ENCODE measurements at places on chromosomes 5 and 9. TPM values are rescaled to one million over a fixed set of nuclear protein-coding genes. Genes with fewer than 3 reads are reported as not detected.
A peak's percentile ranks its signal among the peaks of the same experiment; 100 is the strongest.

BHMT gene
- polyA plus RNA-seq: not detected

HRCT1 gene
- polyA plus RNA-seq: not detected

GOLPH3 gene
- 23.3 TPM for polyA plus RNA-seq

LCN9 gene
- polyA plus RNA-seq: not detected

- DNase-seq: no peak
Observed at GRCh38 chr5:16253856-16254255, 74.3 kb upstream of the MARCHF11 start.

PHF24 gene
- not detected for polyA plus RNA-seq

GRCh38 chr5:71014176-71014575 is 11.0 kb downstream of the NAIP start:
- no peak for DNase-seq

DCTN3 gene
- 75.0 TPM for polyA plus RNA-seq

DNA sequence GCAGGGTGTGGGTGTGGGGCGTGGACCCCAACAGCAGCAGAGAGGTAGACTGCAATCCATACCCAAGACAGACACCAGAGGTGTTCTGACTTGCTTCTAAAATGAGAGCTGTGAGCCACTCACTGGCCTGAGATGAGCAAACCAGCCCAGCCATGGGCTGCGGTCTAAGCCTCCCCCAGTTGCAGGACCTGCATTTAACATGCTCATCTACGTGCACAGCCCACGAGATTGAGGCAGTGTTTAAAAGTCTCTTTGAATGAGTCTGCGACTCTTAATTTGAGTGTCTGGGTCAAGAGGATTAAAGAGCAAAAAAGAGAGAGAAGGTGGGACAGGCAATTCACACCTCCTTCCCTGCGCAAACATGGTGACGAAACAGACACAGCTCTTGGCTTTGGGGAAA is 5.9 kb downstream of the SURF4 start:
- no peak for DNase-seq

GRCh38 chr5:35229076-35230037 is 930 bp downstream of the PRLR start:
- DNase-seq: peak; percentile 29

DNA sequence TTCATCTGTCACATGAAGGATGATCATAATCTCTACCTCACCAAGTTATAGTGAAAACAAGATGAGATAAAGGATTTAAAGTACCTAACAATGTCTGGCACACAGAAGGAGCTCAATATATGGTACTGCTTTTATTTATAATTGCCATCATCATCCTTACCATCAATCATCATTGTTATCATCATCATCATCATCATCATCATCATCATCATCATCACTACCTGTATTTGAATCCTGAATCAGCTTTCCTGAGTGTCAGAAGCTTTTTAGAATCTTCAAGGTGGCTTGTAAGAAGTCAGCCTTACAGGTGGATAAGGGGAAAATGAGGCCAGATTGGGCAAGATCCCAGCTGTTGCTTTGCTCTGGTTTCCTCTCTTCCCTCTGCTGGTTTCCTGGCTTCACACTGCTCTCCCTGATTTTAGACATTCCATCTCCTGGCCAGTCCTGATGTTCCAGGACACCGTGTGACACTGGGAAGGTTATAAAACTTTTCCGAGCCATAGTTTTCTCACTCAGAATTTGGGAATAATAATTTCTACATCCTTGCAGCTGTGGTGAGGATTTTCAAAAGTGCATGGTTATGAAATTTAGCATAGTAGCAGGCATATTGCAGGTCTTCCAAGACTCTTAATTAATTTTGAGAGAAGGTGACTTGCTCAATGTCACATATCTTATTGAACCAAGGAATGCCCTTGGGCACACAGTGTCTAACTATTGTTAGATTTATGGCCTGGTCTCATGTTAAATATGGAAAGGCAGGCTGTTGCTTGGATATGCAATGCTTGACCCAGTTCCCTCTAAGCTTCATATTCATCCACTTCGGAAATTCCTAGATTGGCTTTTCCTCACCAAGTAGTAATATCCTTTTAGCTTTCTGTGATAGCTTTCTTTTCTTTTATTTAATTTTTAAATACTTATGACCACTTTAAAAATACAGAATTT is 160.7 kb downstream of the TMEM38B start:
- no peak for DNase-seq

GRCh38 chr9:95057101-95057500 is 260.4 kb downstream of the FANCC start:
- DNase-seq: no peak

FCN2 gene
- polyA plus RNA-seq: not detected

SERF1A gene
- polyA plus RNA-seq: 10.3 TPM

DNA sequence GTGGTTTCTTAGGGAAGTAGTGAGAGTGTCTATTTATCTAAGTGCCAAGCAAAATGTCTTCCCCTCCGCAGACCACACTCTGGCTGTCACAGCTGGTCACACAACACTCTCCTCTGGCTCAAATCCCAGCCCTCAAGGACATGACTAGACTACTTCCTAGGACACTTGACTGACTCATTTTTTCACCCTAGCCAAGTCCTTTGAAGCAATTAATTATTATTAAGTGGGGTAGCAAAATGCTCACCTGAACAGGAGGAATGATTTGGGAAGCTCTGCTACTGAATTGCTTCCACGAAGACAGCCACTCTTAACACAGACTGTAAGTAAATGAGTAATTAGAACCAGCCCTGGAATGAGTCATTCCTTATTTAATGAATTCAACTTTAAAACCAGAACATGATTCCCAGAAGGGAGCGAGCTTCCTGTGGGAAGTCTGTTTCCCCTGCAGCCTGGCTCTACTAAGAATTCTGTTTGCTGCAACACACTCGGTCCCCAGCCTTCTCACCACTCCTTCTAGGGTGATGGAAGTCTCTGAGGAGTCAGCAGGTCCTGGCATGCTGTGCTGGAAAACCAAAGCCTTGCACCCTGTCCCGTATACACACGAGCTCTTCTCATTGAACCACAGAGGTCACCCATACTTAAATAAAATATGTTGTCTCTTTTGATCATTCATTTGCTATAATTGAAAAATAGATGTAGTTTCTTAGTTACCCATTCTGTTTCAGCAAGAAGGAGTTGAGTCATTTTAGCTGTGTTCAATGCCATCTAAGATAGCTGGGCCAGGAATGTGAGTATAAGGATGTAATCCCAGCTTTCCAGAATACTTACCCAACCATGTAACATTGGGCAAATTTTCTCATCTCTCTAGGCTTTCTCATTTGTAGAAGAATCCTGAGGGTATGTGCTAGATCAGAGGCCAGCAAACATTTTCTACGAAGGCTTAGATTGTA is 218.6 kb upstream of the RASEF start:
- DNase-seq: no peak

C9orf43 gene
- polyA plus RNA-seq: 0.57 TPM

- no peak for DNase-seq
Observed at GRCh38 chr5:179253730-179254129, 91.5 kb downstream of the ADAMTS2 start.

TOR4A gene
- 6.0 TPM for polyA plus RNA-seq

DNA sequence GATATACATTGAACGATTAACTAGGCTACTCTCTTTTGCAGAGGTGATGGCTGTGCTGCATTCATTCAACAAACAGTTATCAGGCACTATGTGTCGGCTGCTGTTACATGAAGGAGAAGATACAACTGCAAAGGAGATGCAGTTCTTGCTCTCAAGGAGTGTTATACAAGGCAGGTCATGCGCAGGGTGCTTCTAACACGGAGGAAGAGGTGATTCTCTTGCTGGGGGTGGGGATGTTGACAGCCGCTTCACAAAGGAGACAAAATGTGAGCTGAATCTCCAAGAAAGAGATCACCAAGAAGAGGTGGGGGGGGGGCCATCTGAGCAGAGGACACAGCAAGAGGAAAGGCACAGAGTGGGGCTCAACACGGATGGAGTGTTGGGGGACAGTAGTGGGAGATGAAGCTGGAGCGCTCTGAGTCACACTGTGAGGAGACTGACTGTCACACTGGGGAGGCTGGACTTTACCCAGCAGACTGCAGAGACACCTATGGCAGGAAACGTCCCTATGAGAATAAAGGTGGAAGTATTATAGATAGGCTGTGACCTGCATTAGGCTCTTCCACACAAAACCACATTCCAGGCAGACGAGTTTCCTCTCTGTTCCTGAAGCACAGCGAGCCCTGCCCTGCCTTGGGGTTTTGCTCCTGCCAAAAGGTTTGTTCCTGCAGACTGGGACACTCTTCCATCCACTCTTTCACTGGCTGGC is 20.9 kb downstream of the NDUFA8 start:
- DNase-seq: no peak

HMCN2 gene
- polyA plus RNA-seq: 0.01 TPM

SPINK13 gene
- not detected for polyA plus RNA-seq

DNA sequence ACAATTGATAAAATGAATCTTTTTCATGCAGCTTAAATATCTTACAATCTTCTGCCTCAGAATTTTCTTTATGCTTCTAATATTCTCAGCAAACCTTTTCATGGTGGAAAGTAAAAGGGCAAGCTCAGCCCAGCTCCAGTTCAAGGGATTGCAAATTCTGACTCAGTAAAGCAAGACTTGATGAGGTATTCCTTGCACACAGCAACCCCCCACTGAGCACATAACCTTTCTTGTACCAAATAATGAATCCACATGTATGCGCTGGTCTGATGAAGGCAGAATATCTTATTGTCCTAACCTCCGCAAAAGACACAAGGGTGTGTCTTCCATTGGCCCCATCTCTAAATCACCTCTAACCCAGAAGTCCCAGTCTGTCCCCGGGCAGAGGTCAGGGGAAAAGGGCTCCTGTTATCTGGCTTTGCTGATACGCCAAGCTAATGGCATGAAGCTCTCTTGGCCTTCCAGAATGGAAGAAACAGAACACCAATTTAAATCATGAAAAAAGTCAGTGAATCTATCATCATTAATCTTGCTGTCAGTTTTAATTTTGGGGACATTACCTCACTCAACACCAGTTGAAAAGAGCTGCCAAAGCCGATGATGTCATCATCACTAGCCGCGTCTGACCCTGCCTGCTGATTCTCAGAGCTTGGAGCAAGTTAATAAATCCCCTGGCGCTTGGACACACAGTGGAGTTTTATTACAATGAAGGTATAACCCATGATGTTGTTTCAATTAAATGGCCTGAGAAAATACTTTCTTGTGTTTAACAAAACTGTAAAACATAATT is 592.5 kb upstream of the CLINT1 start:
- DNase-seq: no peak

GRCh38 chr5:59317023-59317773 is 576.3 kb downstream of the PDE4D start:
- DNase-seq: no peak

NAIP gene
- polyA plus RNA-seq: 11.0 TPM

GRCh38 chr5:1139331-1140170 is 27.7 kb upstream of the SLC12A7 start:
- no peak for DNase-seq

GRCh38 chr9:4962085-4962484 is 23.0 kb upstream of the JAK2 start:
- DNase-seq: no peak

GRCh38 chr9:15389173-15389572 is 33.5 kb upstream of the SNAPC3 start:
- no peak for DNase-seq

GNG10 gene
- polyA plus RNA-seq: 13.0 TPM

DNA sequence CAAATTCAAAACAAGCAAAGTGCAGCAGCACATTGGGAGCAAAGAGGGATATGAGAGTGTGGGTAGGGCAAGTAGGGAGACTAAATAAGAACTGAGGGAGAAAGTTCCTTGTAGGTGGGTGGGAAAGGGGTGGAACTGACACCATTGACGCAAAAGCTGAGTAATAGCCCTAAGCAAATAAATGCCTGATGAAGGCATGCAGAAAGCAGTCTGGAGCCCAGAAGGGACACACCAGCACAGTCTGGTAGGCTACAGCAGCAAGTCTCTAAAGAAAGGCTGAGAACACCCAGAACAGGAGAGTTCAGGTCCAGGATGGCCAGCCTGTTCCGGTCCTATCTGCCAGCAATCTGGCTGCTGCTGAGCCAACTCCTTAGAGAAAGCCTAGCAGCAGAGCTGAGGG is at the start of gene INSL4:
Gene INSL4 (plus strand): TSS at position 208 of the 400 bp plus-strand sequence. CDS start 105 bp downstream, at position 313.
- no peak for DNase-seq

GRCh38 chr5:63727583-63727982 is 234.7 kb downstream of the HTR1A start:
- DNase-seq: no peak
